ENCODE measurements at places on chromosomes 7 and 10. TPM values are rescaled to one million over a fixed set of nuclear protein-coding genes. Genes with fewer than 3 reads are reported as not detected.
A peak's percentile ranks its signal among the peaks of the same experiment; 100 is the strongest.

GRCh38 chr7:140497241-140497769, 18.0 kb upstream of the MKRN1 start:
- no peak for DNase-seq

DNA sequence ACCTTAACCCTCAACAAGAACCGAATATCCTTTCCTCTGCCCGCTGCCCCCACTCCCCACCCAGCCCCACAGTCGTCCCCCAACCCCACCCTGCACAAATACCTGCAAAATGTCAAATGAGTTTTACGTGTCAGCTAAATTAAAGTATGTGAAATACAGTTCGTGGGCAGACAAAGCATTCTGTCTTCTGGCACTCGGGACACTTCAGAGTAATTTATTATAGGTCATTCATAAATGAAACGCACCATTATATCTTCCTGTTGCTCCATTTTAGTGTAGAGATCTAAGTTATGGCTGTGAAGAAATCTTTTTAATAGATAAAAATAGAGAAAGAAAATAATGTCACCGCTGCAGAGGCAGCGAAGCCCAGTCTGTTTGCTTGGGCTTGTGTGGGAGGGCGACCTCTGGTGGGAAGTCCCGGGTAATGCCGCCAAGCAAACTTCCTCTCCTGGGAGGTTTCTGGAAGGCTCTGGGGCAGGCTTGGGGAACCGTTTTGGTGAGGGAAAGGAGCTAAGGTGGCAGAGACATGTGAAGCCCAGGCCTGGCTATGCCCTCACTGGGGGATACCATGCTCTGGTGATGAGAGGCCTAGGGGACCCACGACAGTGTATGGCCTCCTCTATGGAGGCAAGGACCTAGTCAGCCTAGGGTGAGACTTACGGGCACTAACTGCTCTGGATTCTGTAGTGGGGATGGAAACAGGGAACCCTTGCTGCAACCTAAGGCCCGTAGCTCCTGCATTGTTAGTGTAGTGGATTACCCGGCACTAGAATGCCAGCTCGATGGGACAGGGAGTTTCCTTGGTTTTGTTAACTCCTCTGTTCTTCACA, 604.9 kb downstream of the LRMDA start:
- peak; percentile 5 for DNase-seq

Gene ZNF853
- 3.8 TPM for total RNA-seq

GRCh38 chr7:27808626-27809025, 68.7 kb downstream of the TAX1BP1 start:
- no peak for DNase-seq

DNA sequence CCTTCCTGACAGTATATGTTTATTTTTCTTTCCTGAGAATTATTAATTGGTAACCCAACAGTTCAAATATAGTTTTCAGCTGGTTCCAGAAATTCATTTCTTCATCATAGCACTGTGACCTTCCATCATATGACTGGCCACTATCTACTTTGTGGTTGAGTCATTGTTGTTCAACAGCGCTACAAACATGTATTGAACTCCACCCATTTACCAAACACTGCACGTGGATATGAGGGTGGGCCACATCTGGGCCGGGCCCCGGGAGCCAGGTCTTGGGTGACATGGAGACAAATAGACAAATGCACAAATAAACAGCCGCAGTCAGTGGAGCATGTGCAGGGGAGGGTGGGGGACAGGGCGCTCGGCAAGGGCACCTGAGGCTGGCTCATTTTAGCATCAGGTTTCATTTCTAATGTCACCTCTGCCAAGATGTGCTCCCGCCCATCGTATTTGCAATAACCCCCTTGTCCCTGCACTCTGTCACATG, 24.0 kb upstream of the EEPD1 start:
- DNase-seq = no peak

- no peak for DNase-seq
These were observed 244.0 kb upstream of the CXCL12 start for GRCh38 chr10:44628921-44629320.

- DNase-seq = no peak
These were observed 81.4 kb upstream of the SHH start for GRCh38 chr7:155893664-155894063.

- peak; percentile 59 for DNase-seq
These were observed 127.9 kb upstream of the SEM1 start for GRCh38 chr7:96837593-96837992.

Gene PODXL
- 0.40 TPM for total RNA-seq

- DNase-seq = no peak
These were observed 42.0 kb downstream of the SRPK2 start for GRCh38 chr7:105346593-105347322.

DNA sequence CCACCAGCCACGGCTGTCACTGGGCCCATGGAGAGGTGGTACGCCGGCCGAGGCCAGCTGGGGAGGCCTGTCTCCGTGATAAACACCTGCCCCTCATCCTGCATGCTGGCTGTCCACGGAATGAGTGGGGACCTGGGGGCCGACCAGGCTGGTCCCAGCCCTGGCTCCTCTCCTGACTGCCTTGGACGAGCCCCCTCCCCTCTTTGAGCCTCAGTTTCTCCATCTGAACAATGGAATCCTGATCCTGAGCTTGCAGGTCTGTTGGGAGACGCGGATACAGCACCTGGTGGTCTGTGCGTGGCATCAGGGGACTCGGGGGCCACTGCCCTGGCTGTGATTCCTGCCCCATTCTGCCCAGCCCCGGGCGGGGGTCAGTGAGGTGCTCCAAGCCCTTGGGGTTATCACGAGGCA, 109.9 kb downstream of the MICALL2 start:
- DNase-seq = no peak

DNA sequence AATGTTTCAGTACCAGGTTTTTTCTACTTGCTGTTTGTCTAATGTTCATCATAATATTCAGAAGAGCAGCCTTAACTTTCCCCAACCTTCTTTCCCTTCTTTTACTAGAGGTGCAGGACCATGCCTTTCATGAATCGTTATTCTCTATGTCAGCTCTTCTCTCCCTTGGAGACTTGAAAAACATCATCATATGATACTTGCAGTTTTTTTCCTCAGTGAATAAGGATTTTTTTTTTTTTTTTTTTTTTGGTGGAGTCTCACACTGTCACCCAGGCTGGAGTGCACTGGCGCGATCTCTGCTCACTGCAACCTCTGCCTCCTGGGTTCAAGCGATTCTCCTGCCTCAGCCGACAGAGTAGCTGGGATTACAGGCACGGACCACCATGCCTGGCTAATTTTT, 30.1 kb downstream of the SMNDC1 start:
- no peak for DNase-seq

DNA sequence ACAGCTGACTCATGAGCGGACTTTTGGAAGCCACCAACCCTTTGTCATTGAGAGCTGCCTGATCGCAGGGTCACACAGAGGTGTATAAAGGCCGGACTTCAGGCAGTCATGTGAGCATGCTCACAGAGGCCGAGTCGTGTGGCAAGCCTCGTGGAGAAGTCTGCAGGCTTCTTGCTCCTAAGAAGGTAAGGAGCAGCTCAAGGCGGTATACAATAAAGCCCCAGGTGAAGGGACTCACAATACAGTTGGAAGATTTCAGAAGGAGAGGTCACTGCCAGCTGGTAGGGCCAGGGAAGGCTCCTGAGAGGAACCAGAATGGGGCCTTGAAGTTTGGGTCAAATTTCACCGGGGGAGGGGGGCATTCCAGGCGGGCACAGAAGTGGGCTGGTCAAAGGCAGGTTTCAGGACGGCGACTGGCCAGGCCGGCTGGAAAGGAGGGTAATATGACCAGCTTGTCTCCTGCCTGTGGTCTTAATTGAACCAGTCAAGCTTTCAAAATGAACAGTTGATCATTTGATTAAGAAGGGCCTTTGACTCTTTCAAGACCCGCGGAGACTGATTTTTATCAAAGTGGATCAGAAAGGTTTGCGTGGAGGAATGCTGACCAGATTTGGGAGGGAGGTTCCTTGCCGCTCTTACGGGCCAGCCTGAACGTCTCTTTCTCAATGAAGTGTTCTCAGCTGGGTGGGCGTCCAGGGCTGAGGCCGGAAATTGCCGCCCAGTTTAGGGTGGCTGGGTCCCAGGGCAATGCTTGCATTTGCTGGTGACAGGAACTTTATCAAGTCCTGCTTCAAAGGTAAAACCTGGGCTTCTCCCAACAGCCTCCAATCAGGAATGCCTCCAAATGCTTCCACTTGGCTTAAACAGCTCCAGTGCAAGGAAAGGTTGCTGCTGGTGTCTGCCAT, 178.6 kb downstream of the EMX2 start:
- DNase-seq = no peak

DNA sequence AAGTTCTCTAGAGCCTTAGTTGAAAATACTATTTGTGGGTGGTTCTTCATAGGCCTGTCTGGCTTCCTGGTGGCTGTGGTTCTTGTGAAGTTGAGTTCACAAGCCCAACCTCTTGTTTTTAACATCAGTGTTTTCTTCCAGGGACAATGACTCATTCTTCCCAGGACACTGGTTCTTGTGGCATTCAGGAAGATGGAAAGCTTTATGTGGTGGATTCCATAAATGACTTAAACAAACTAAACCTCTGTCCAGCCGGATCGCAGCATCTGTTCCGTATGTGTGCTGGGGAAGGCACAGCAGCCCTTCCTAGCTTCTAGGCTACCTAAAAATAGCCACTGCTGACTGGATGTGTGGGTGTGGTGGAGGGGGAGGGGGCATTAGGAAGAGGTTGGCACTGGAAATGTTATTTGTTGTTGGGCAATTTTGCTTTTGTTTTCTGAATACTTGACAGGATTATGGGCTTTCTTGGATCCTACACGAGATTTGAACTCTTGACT, 3.9 kb downstream of the LSMEM1 start:
- no peak for DNase-seq

Gene KAZALD1
- 1.5 TPM for total RNA-seq

Gene SLC18A3
- not detected for total RNA-seq

GRCh38 chr7:108441392-108441955, 14.8 kb downstream of the NRCAM start:
- DNase-seq = no peak

GRCh38 chr10:86220626-86221025, 146.0 kb downstream of the GRID1 start:
- DNase-seq = no peak

Gene AKR1C8
- 0.23 TPM for total RNA-seq

Gene MYOZ1
- total RNA-seq = not detected

- DNase-seq = no peak
These were observed 27.2 kb upstream of the PAPSS2 start for GRCh38 chr10:87632454-87632853.

DNA sequence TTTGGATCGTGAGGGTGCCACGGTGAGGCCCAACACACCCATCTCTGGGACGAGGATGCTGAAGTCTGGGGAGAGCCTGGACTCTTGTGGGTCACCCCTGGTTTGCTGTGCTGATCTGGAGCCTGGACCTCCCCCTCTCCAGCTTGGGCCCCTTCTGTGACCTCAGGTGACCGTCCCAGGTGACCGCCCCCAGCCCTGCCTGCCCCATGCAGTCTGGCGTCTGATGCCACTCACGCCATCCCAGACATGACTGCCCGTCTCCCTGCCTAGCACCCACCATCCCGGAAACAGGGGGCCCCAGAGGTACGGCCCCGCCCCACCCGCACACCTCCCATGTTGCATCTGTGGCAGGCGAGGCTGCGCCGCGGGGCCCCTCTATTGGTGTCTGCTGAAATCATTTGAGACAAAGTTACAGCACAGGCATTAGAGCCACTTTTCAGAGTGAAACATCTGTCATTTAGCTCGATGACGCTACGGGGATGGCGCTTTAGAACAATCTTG, 21.1 kb downstream of the UNCX start:
- DNase-seq = no peak

DNA sequence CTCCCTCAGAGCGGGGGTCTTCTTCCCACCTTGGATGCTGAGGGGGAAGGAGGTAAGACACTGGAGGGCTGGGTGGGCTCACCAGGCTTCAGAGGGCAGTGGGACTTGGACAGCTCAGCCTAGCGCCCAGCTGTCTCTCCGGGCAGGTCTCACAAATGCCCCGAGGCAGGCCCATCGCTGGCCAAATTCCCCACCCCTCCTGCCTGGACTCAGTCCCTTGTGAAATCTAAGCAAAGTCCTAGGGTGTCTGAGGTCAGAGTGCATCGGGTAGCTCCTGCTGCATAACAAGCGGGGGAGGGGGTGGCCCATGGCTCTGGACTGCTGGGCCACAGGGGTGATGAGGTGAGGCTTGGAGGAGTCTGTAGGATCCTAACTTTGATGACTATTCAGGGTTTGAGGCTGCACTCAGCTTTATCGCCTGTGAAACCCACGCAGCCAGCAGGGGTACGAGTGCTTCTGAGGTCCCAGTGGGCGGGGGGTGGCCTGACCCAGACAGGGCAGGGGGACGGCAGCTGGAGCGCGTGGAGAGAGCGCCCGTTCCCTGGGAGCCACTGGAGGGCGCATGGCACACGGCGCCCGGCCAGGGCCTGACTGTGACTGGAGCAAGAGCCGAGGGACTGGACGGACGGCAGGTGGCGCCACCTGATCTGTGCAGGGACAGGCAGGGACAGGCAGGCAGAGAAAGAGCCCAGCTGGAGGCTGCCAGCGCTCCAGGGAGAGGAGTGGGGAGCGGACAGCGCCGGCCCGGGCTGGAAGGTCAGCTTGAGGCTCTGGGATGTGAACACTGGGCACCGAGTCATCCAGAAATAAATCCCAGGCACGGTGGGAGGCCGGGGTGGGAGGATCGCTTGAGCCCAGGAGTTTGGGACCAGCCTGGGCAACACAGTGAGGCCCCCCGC, 10.0 kb downstream of the CYP2W1 start:
- DNase-seq = peak; percentile 89

- peak; percentile 40 for DNase-seq
These were observed 179.3 kb downstream of the PFKFB3 start for GRCh38 chr10:6382081-6382480.

DNA sequence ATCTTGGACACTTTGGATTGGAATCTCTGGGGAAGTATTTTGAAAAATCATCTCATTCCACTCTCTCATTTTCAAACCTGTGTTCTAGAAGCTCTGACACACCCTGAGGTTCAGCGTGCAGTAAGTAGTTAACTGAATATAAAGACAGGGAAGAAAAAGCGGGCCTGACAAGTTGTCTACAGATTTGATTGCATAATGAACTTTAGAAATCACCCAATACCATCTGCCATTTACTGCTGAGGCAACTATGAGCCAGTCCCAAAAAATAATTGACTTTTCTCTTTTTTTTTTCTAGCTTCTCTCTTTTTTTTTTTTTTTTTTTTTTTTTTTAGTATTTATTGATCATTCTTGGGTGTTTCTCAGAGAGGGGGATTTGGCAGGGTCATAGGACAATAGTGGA, 29.5 kb downstream of the CDC123 start:
- no peak for DNase-seq

Measured in naive thymus-derived CD4-positive, alpha-beta T cell (primary cell).